Cerebellar cortex (tissue), 1 donor: ENCODE measurements at places on chromosomes 7 and 10.

DNA sequence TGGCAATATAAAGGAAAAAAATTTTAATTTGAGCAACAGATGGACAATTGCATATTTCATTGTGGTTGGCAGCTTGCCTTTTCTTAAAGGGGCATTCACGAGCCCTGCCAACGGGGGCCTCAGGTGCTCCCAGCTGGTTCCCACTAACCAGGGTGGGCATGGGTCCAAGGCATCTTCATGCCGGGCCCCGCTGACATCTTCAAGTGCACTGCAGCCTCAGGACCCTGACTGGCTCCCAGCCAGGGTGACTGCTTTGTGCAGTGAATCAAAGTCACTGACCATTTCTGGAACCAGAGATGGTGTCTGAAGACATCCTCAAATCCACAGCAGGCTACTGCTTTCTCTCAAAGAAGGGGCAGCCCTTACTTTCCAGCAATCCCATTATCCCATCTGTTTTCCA, 275.2 kb upstream of the MGMT start:
- DNase-seq, result no peak

DNA sequence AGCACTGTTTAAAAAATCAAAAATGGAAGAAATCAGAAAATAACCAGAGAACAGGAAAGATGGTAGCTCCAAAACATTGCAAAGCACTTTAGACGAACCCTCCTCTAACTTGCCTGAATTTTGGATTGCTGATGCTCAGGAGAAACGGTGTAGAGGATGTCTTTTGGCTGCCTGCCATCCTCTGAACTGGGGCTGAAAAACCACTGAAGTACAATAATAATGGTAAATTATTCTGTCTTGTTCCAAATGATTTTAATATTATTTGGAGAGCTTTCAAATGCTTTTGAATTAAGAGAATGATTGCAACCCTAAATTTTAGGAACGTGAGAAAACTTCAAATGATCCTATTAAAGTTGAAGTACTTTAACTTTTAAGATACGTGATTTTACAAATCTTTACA, 167.3 kb upstream of the SLC13A1 start:
- peak; percentile 69 for DNase-seq

DNA sequence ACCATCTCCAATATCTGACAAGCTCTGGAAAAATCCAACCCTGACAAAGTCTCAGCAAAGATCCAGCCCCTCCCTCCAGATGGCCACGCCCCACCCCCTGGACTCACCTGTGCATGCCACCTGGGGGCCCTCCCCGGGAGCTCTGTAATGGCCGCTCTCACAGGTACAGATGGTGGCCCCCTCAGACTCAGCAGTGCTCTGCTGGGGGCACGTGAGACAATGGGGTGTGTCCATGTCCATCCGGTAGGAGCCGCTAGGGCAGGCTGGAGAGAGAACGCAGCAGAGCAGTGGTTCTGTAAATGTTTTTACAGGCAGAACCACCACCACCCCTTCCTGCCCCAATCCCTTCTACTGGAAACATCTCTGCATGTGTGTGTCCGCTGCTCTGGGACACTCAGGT, 9.5 kb downstream of the EPHA1 start:
- DNase-seq, result no peak

DNA sequence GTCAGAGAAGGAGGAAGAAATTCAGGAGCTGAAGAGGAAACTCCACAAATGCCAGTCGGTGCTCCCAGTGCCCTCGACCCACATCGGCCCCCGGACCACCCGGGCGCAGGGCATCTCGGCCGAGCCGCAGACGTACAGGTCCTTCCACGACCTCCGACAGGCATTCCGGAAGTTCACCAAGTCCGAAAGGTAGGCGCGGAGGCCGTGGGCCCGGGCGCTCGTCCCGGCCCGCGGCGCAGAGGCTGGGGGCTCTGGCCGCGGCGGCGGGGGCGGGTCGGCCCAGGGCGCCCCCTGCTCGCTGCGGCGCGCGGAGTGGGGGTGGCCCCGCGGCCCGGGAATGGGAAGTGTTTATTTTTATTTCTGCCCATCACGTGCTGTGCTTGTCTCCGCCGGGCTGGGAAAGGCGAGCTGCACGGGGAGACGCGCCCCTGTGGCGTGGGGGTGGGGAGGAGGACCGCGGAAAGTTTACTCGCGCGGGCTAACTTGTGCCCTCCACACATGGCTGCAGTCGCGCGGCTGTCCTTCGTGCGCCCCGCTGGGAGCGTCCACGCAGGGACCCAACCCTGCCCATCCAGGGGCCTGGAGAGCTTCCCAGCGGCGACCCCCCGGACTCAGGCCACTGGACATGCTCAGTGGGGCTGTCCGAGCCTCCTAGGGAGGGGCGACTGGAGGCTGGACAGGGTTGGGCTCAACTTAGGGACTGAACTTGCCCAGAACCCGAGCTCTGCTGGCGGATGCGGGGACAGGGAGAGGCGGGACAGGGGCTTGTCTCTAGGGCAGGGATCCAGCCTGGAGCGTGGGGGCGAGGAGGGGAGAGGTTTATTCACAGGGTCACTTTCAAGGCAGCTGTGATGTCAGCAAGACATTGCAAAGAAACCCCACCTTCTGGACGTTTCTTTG, 82.6 kb upstream of the PRKG1 start:
- peak; percentile 46 for DNase-seq

DNA sequence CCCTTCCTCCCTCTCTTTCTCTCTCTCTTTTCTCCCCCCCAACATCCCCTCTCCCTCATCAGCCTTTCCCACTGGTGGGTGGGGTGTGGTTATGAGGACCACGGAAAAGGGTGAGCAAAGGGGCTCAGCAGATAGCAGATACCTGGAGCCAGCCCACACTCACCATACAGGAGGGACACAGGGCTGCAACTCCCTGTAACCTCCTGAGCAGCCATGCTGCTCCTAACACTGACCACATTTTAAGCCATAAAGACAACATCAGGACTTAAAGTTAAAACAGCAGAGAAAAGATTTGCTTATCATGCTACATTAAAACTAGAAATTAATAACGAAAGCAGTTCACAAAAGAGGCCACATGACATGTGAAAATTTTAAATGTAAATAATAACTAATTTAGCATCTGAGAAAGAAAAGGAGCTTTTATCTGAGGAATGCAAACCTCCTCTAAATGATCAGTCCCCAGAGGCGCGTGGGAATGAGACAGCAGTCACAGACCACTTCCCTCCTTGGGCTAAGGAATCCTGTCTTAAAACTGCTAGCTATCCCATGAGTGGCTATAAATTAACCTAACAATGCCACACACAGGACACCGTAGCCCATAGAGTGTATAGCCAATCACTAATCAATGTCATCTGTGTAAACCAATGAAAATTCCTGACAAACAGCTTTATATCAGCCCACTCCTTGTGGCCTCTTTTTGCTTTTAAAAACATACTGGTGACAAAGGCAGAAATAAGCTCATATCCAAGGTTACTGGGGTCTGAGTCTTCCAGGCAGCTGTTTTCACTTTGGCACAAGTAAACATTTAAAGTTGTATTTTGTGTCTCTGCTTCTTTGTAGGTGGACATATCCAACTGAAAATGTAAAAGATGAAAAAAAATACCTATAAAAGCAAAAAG, 33.3 kb downstream of the PKD1L1 start:
- no peak for DNase-seq

GRCh38 chr7:100865372-100865911, 1.7 kb upstream of the TRIP6 start:
- peak; percentile 74 for DNase-seq

GRCh38 chr10:2262333-2262732, 525.0 kb upstream of the ADARB2 start:
- no peak for DNase-seq

GRCh38 chr7:102288285-102288930, 1.7 kb downstream of the SH2B2 start:
- DNase-seq, result peak; percentile 44

DNA sequence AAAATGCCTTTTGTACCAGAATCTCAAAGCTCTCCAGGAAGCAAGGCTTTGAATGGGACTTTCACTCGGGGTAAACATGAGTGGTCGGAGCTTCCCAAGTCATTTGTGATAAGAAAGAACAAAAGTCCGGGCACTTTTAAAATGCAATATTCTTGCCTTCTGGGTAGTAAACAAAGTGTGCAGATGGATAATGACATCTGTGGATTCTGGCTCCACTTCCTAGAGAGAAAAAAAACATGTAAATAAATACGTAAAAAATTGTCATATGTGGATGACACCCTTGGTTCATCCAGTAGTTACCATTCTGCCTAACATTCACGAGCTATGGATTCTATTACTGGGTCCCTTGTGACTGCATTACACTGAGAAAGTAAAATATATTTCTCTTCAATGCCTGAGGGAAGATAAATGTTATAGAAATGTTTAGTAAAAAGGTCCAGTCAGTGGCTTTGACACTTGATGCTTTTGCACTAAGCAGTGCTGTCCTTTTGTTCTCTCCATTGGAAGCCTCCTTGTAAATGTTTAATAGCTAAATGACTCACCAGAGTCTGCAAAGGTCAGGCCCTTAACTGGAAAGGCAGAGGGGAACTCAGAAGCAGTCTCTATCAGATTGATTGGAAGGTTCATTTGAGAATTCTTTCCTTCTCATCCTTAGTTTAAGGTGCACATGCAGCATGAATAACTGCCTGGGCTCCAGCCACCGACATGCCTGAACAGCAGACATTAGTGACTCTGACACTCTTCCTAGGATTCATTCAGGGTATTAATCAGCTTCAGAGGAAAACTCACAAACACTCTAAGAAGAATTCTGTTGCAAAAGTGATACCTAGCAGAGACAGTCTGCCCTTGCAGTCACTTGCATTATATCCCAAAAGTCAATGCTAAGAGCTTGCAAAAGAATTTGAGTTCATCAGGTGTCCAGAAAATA, 11.7 kb upstream of the EDRF1 start:
- DNase-seq, result peak; percentile 65

DNA sequence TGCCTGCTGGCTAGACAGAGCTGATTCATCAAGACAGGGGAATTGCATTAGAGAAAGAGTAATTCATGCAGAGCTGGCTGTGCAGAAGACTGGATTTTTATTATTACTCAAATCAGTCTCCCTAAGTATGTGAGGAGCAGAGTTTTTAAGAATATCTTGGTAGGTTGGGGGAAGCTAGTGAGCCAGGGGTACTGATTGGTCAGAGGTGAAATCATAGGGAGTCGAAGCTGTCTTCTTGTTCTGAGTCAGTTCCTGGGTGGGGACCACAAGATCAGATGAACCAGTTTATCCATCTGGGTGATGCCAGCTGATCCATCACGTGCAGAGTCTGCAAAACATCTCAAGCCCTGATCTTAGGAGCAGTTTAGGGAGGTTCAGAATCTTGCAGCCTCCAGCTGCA, 39.8 kb downstream of the FOXI2 start:
- DNase-seq, result no peak

GRCh38 chr7:27198138-27198841, 1.6 kb downstream of the HOXA13 start:
- DNase-seq, result no peak

DNA sequence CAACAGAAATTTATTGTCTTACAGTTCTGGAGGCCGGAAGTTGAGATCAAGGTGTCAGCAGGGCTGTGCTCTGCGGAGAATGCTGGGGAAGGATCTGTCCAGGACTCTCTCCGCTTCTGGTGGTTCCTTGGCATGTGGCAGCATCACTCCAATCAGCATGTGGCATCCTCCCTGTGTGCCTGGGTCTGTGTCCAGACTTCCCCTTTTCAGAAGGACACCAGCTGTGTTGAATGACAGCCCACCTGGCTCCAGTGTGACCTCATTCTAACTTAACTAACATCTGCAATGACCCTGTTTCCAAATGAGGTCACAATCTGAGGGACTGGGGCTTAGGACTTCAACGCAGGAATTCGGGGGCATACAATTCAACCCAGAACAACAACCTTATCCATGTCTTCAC, 141.9 kb downstream of the BMS1 start:
- DNase-seq, result no peak

DNA sequence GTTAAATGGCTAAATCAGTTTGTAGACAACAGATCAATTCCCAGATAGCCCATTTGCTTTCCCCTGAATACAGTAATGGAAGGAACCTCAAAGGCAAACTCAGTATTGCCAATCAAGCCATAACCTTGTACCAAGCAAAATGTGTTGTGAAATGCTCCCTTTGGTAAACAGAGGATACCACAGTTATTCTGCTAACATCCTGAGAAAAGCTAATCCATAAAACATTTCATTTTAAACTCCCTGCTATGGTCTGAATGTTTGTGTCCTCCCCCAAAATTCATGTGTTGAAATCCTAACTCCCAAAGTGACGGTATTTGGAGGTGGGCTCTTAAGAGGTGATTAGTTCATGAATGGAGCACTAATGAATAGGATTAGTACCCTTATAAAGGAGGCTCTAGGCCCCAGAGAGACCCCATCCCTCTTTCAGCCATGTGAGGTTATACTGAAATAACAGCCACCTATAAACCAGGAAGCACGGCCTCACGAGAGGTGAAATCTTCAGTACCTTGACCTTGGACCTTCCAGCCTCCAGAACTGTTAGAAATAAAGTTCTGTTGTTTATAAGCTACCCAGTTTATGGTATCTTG, 89.3 kb upstream of the RNF148 start:
- DNase-seq, result no peak

DNA sequence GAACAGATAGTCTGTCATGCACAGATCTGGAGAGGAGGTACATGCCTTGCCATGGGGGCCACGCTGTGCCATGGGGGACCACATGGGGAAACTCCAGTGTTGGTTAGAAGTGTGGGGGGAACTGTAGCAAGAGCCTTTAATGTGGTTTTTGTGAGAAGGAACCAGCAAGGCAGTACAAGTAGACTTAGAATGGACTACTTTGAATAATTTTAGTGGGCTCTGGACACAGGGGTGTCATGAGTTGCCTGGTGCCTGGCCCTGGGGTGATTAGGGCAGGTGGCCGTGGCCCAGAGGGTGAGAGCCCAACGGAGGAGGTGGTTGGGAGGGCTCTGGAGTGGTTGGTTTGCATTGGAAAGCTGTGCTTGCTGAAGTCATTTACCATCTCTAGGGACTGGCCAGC, 77.2 kb downstream of the CXCL12 start:
- no peak for DNase-seq

DNA sequence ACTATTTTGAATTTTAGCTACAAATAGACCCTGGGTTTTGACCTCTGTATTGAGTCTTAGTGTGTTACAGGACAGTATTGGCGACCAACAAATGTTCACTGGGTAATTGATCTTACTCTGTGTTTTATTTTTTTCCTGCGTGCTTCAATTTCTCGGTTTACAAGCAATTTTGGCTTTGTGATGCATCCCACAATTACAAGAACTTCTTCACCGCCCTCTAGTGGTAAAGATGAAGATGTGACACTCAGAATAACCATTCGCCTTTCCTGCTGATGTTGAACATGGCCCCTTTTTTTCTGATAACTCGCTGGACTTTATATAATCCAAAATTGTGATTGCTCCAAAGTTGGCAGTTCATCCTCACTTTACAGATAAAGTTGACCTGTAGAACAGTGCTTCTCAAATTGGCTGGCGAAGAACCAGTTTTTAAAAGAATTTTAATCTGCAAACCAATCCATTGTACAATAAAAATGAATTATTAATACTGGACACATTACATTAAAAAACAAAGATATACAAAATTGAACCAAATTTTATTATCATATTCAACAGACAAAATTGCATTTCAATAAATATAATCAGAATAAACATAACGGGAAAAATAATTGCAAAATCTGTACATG, 20.2 kb upstream of the SMC3 start:
- peak; percentile 89 for DNase-seq

GRCh38 chr10:33799281-33799943, 464.9 kb upstream of the NRP1 start:
- no peak for DNase-seq

GRCh38 chr10:122115874-122116273, 126.9 kb downstream of the TACC2 start:
- no peak for DNase-seq

- peak; percentile 61 for DNase-seq
Observed at GRCh38 chr7:69966766-69967591, 368.7 kb downstream of the AUTS2 start.
